Activated naive CD4-positive, alpha-beta T cell treated with anti-CD3 and anti-CD28 coated beads, Interleukin-2, amount 10 ng/mL, durations not matched to agents 7 days and 5 days (primary cell): ENCODE measurements at places on chromosomes 7 and 10.

GRCh38 chr10:822661-823367 is 108.7 kb downstream of the LARP4B start:
- no peak for DNase-seq

GRCh38 chr7:22200777-22201176 is 156.2 kb downstream of the RAPGEF5 start:
- DNase-seq, result no peak

DNA sequence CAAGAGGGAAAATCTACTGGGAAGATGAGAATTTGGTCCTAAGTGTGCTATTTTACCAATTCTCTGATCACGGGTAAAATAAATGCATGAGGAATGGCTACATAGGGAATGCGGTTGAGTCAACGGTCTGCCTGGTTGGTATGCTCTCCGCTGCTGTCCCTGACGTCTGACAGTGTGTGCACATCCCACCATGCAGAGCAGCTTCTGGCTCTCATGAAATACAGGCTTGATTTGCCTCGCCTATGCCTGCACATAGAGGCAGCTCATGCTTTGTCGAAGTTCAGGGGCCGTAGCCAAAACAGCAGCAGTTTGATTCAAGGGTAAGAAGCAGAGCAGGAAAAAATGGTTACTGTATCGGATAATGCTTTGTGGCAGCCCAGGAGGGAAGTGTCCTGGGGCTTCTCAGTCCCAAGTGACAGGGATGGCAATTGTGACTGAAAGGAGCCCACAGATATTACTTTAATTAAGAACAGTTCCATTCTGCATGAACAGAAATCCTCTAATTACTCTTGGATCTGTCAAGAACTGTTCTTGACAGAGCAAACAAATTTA is 268.4 kb upstream of the SLC26A5 start:
- DNase-seq, result no peak

- no peak for DNase-seq
Observed at GRCh38 chr7:157320608-157320980, 16.2 kb upstream of the DNAJB6 start.

- peak; percentile 5 for DNase-seq
Observed at GRCh38 chr7:157699357-157700013, 362.7 kb downstream of the DNAJB6 start.

DNA sequence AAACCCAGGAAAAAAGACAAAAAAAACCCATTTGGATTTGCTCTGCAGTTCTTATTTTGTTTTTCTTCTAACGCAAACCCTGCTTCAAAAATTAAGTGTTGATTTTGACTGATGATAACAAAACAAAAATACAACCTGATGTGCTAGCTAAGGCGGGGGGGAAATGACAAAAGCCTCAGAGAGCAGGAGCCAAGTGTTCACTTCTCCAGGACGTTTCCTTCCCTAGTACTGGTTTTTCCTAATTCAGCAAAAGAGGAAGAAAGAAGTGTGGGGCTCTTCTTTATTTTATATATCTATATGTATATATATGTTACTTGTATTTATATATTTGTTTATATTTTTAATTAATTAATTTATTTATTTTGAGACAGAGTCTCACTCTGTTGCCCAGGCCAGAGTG is 28.0 kb downstream of the SNX10 start:
- DNase-seq, result no peak

- no peak for DNase-seq
Observed at GRCh38 chr10:94316560-94316959, 46.2 kb downstream of the NOC3L start.

- no peak for DNase-seq
Observed at GRCh38 chr7:50479743-50480517, 29.8 kb upstream of the FIGNL1 start.

DNA sequence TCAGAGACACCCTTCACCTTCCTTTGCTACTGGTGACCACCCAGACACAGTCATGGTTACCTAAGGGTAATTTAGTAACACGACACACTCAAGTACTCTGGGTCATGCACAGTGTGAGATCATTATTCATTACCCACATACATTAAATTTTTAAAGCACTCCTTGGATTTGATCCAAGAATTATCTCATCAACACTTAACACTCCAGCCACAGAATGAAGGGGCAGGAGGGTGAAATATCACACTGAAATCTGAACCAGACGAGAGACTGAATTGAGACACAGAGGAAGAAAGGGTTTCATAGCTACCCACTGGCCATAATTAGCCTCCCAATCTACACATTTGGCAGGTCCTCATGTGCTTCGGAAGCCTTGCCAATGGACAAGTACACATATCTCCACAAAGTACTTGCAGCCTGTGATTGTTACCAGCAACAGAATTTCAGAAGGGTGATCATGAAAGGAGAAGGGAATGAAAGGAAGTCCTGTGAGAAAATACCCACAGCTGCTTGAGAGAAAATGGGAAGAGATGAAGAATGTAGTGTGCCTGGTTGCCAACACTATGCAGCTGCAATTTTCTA is 189.3 kb downstream of the POLR1F start:
- DNase-seq, result no peak

- no peak for DNase-seq
Observed at GRCh38 chr10:116980041-116980440, 24.9 kb downstream of the SHTN1 start.

GRCh38 chr7:81367326-81367931 is 402.4 kb downstream of the HGF start:
- no peak for DNase-seq

DNA sequence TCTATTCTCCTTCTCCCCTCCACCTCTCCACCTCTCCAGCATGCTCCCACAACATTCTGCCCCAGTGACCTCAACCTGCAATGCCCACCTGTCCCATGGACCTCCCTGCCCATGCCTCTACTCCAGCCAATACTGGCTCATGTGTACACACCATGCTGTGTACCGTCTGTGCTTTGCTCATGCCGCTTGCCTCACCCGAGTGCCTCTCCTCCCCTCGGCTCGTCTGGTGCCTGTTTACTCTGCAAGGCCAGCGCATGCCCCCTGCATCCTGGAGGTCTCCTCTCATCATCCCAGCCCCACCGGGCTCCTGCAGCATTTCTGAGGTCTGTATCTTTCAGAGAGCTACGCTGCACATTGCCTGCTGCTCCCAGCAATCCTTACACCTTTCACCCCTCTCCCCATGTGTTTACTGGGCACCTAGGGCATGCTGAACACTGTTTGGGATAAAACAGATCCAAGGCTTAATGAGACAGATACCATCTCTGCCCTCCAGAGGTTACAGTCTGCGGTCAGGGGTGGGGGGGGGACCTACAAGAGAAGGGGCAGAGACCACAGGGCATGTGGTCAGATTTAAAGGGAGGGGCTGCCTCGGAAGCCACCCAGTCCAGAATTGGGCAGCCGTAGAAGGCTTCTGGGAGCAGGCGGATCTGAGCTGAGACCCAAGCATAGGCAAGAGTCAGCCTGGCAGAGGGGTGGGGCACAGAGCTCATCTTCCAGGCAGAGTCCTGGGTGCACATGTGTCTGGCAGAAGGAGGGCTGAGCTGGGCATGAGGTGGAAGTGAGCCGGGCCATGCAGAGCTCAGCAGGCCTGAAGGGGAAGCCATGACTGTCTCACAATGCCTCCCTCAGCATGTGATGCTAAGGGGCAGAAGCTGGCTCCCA is 29.6 kb upstream of the PSAP start:
- no peak for DNase-seq

GRCh38 chr7:26374647-26375373 is 83.1 kb downstream of the SNX10 start:
- no peak for DNase-seq

DNA sequence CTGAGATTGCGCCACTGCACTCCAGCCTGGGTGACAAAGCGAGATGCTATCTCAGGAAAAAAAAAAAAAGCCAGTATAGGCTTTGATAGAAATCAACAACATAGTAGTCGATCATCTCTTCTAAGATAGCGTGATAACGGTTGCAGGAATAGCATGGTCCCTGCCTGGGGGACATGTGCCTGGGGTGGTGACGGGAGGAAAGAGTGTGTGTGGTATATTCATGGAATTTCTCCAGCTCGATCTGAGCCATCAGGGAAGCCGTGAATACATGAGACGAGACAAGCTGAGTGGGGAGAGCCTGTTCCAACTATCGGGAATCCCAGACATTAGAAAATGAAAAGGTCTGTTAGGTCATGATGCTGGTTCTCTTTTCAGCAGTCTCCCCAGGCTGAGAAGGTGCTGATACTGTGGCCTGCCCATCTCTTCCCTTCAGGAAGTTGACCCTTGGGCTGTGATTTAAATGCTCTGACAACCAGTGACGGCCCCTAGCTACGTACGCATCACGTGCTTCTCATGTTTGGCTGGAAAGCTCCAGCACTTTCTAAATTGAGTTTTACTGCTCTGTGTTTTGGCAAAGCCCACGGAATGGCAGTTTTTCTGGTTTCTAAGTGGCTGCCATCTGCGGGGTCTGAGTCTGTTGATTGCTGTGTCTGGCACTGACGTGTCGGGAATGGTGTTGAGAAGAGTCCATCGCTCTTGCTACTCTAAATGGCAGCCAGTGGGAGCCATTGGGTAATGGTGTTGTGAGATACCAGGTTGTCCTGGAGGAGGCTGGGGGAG is 229.3 kb downstream of the CCDC3 start:
- no peak for DNase-seq

- DNase-seq, result no peak
Observed at GRCh38 chr7:35355911-35356310, 102.0 kb upstream of the TBX20 start.

DNA sequence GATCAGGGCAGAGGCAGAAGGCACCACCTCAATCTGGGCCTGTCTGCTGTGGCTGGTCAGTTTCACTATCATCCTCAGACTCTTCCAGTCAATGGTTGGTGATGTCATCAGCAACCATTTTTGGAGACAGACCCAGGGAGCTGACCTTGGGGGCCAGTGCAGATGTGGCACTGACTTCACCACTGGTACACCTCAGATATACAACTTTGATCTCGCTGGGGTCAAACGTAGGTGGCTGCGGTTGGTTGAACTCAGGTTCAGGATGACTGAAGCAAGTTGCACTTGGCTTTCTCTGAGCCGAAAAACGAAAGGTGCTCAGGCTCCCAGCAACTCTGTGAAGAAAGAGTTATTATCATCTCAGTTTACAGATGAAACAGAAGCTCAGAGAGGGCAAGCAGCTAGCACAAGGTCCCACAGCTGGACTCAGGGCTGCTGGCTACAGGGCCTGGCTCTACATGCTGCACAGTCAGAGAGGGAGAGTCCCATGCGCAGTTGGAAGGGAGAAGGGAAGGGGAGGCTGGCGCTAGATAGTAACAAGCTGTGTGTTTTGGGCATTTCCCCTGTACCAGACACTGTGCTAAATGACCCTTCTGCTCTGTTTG is 27.2 kb downstream of the ANKRD16 start:
- no peak for DNase-seq

DNA sequence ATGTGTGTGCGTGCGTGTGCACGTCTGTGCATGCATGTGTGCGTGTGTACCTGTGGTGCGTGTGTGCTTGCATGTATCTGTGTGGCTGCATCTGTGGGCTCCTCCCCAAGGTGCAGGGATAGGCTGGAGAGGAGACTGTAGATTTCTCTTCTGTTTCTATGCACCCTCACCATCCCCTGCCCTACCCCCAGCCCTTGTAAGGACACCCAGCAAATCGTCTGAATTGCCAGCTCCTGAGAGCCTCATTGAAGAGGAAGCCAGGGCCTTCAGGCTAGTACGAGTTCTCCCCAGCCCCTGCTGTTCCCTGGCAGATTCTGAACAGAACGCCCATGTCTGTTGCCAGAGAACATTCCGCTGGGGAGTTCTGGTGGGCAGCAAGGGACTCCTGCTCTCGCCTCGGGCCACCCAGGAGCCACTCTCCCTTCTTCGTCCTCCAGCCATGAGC is 17.0 kb upstream of the TRIM8 start:
- no peak for DNase-seq
